Ovary (tissue), 10 donors: ENCODE measurements at places on chromosomes 3 and 15.

- DNase-seq = no peak
Measured at GRCh38 chr3:74978684-74979083, 364.2 kb upstream of the CNTN3 start.

DNA sequence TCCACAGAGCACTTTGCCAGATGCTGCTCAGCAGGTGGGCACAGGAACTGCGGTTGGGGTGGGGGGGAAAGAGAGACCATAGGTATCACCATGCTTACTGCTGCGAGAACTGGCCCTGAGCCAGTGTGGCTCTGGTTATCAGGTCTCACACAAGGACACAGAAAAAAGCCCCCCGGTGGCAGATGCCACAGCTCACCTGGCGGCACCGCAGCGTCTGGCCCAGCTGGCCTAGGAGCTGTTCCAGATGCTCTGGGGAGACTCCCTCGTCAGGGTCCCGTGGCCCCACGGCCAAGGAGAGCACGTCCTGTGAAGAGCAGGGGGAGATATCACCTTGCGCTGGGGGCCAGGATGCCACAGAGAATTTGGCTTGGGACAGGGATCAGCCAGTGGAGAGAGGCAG is 10.8 kb downstream of the CDAN1 start:
- DNase-seq = no peak

GRCh38 chr15:49987896-49988295 is 131.1 kb downstream of the ATP8B4 start:
- DNase-seq = no peak

- DNase-seq = no peak
Measured at GRCh38 chr3:47722859-47723258, 58.8 kb downstream of the SMARCC1 start.

DNA sequence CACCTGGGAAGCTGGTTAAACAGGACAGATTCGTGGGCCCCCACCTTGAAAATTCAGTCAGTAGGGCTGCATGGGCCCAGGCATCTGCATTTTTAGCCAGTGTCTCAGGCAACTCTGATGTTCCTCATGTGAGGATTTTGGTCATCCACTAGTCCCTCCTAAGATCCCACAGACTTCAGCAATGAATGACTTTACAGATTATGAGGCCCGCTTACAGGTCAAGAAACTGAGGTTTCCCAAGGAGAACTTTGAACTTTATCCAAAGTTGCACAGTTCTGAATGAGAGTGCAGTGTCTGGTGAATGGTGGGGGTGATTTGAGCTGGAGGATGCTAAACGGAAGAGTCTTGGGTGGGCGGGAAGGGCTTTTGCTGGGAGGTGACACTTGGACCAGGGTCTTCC is 27.2 kb downstream of the SLC6A6 start:
- DNase-seq = no peak

GRCh38 chr3:172397716-172398405 is 50.4 kb downstream of the GHSR start:
- DNase-seq = no peak

DNA sequence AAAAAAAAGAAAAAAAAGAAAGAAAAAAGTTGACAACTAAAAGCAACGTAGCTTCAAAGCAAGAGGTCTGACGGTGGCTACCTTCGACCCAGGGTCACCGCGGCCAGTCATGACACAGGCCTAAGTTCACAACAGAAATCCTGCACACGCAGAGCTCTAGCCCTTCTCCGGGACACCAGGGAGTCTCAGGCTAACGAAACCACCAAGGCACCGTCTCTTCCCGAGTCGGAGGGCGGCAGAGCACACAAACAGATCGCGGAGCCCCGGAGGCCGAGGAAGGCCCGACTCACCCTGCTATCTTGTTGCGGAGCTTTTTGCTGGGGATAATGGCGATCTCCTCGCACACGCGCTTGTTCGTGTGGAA is 584 bp downstream of the RPS17 start:
- DNase-seq = no peak

- peak; percentile 77 for DNase-seq
Measured at GRCh38 chr3:9947025-9947995, 4.9 kb downstream of the PRRT3 start.

DNA sequence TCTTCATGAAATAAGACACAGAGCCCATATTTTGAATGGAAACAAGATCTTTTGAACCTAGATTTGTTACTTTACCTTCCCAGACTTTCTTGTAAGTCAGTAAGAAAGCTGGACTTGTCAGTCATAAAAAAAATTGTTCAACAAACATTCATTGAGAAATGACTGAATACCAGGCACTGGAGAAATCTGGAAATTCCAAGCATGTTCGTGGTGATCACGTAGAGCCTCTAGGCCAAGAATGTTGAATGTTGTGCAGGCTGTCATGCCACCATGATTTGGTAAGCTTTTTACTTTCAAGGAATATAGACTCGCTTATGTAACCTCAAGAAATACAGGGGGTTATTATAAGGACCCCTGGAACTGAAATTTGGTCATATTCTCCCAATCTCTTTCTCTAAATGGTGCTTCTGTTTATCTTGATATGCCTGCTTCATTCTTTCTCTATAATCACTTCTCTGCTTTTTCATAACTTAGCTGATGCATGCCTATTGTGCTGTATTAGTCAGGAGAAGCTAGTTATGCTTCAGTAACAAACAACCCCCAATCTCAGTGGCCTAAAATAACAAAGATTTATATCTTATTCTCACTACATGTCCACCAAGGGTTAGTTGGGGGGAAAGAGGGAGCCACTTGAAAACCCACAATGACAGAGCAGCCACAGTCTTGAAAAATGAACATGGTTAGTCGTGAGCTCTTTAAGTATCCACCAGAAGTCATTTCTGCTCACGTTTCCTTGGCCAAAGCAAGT is 3.4 kb upstream of the TPM1 start:
- no peak for DNase-seq

DNA sequence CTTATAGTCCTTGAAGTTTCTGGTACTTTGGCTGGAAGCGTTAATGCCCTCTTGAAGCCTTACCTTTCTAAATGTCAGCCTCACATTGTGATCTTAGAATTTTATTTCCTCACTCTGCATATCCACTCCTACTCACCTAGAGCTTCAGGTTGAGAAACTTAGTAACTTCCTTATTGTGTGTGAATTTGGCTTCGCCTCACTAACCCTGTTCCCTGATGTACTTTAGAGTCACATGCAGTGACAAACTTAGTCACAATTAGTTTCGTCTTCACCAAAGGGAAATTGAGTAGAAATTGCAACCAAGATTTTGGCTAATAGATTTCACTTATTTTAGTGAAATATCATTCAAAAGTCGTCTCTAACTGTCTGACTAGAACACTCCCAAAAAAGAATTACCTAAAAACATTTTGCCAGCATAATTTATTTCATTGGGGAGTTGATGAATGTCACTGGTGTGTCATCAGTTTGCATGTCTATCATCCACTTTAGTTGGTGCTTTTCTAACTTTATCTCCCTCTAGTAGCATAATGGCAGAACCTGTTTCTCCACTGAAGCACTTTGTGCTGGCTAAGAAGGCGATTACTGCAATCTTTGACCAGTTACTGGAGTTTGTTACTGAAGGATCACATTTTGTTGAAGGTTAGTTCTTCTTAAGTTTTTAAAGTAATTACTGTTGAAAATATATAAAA is 960 bp downstream of the MFN1 start:
- no peak for DNase-seq

DNA sequence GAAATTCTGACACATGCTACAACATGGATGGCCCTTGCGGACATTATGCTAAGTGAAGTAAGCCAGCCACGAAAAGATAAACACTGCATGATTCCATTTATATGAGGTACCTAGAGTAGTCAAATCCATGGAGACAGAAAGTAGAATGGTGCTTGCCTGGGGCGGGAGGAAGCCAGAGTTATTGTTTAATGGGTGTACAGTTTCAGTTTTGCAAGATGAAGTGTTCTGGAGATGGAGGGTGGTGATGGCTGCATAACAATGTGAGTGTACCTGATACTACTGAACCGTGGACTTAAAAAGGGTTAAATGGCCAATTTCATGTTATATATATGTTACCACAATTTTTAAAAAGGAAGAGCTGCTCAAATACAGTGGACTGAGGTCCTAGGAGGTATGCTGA is 66.9 kb downstream of the SEMA5B start:
- DNase-seq = no peak

- no peak for DNase-seq
Measured at GRCh38 chr3:43540624-43541023, 81.2 kb downstream of the ANO10 start.

- no peak for DNase-seq
Measured at GRCh38 chr3:144915202-144915601, 943.6 kb downstream of the DIPK2A start.

DNA sequence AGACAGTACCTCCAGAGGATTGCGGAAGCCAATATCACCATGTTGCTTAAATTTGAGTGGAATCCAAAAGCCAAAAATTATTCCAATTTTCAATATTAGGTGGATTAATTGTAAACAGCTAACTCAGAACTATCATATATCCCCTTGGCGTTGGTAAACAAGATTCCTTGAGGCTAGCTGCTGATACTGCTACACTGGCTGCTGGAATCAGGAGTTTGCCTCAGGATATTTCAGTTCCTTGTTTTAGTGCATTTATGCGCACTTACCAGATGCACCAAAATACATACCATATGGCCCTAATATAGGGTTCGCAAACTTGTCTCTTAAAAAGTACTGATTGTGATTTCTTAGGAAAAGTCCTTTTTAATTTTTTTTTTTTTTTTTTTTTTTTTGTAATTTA is 605.2 kb upstream of the NAALADL2 start:
- no peak for DNase-seq

DNA sequence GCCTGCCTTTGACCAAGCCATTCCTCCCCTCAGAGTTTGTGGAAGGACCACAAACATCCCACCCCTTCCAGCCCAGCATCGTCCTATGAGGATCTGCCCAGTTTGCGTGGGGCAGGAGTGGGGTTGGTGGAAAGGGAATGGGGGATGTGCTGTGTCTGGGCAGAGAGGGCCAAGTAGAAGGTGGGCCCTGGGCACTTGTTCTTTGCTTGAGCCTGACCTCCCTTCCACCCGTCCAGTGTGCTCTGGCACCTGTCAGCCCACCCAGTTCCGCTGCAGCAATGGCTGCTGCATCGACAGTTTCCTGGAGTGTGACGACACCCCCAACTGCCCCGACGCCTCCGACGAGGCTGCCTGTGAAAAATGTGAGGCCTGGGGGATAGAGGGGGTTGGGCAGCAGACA is 10.3 kb downstream of the SPINT1 start:
- DNase-seq = no peak

DNA sequence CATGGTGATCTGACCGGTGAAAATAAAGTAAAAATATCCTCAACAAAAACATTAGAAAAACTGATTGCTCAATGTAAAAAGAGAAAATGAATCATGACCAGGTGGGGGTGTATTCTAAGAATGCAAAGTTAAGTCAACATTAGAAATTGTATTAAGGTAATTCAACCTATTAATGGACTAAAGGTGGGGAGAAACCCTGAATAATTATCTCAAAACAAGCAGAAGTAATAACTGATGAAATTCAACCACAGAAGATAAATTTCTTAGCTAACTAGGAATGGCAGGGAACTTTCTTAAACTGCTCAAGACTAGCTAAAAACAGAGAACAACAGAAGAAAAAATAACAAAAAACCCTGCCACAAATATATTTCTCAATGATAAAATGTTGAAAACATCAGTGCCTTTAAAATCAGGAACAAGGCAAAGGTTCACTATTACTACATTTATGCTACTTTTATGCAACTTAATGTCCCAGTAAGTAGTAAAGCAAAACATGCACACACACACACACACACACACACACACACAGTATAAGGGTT is 204.4 kb upstream of the THBS1 start:
- no peak for DNase-seq

DNA sequence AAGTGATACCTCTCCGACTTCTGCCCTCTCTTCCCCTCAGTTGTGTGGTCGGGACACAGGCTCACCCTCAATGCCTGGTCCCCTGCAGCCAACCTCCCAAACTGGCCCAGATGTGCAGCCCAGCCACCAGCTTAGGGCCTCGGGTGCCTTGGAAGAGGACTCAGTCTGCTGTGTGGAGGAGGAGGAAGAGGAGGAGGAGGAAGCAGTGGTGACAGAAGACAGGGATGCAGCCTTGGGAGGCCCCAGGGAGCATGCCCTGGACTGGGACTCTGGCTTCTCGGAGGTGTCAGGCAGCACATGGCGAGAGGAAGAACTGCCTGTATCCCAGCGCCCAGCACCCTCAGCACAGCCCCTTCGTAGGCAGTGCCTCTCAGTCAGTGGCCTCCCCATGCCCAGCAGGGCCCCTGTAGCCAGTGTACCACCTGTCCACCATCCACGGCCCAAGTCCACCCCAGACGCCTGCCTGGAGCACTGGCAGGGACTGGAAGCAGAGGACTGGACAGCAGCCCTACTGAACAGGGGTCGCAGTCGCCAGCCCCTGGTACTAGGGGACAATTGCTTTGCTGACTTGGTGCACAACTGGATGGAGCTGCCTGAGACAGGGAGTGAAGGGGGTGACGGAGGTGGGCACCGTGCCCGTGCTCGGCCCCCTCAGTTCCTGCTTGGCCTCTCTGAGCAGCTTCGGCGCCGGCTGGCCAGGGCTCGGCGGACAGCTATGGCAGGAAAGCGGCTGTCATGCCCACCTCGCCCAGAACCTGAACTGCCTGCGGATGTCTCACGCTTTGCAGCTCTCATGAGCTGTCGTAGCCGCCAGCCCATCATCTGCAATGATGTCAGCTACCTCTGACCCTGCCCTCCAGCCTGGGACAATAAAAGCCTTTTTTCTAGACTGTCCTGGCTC is 1.3 kb downstream of the INKA1 start:
- DNase-seq = peak; percentile 43

GRCh38 chr3:140296796-140297352 is 361.9 kb downstream of the CLSTN2 start:
- peak; percentile 41 for DNase-seq

- peak; percentile 30 for DNase-seq
Measured at GRCh38 chr15:51775967-51776816, 24.8 kb downstream of the TMOD2 start.

DNA sequence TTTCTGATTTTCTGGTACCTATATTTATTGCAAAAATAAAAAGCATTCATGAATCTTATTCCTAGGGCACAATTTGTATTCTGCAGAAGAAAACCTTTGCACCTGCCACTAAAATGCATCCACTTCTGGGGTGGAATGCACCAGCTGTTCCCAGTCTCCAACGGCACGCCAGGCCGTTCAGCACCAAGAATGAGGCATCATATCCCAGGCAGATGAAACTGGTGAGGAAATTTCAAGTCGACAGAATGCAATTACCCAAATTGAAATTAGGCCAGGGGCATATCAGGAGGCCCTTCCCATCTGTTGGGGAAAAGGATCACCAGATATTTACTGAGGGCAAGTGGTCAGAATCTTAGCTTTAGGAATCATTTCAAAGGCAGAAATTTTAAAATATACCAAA is 13.6 kb upstream of the RBMS3 start:
- DNase-seq = no peak

- no peak for DNase-seq
Measured at GRCh38 chr3:119894195-119894594, 112.3 kb downstream of the NR1I2 start.

DNA sequence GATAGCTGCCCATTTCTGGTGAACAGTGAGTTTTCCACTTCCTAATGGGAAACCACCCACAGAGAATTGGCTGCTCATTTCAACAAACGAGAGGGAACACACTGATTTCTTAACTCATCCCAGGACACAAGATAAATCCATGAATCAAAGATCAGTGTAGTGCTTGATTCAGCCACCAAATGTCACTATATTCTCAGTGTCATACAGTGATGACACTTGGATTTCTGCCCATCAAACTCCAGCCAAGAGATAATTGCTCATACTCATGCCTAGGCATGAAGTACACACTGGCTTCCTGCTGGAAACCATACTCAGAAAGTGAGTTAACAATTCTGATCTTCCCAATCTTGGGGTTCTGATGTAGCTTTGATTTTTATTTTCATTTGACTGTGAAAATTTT is 35.4 kb upstream of the GRM7 start:
- no peak for DNase-seq

GRCh38 chr3:32347343-32348125 is 44.1 kb upstream of the CMTM7 start:
- DNase-seq = no peak
